ENCODE measurements at places on chromosomes 5 and 9. TPM values are rescaled to one million over a fixed set of nuclear protein-coding genes. Genes with fewer than 3 reads are reported as not detected.

Gene GRM6
- not detected for total RNA-seq

Gene TMEM174
- not detected for total RNA-seq

Gene ARID3C
- total RNA-seq, result 0.34 TPM

Gene GNG10
- 66.9 TPM for total RNA-seq

Gene LHX3
- total RNA-seq, result not detected

Gene RXFP3
- total RNA-seq, result not detected

Gene PDGFRB
- total RNA-seq, result 326 TPM

Gene NUTM2G
- total RNA-seq, result not detected
